DMS153 (cell line): ENCODE measurements at places on chromosomes 6 and 20.

GRCh38 chr6:53309059-53309900 lies 39.5 kb downstream of the ELOVL5 start:
- DNase-seq = peak; percentile 72

- DNase-seq = no peak
Measured at GRCh38 chr6:158640519-158640918, 4.0 kb downstream of the DYNLT1 start.

DNA sequence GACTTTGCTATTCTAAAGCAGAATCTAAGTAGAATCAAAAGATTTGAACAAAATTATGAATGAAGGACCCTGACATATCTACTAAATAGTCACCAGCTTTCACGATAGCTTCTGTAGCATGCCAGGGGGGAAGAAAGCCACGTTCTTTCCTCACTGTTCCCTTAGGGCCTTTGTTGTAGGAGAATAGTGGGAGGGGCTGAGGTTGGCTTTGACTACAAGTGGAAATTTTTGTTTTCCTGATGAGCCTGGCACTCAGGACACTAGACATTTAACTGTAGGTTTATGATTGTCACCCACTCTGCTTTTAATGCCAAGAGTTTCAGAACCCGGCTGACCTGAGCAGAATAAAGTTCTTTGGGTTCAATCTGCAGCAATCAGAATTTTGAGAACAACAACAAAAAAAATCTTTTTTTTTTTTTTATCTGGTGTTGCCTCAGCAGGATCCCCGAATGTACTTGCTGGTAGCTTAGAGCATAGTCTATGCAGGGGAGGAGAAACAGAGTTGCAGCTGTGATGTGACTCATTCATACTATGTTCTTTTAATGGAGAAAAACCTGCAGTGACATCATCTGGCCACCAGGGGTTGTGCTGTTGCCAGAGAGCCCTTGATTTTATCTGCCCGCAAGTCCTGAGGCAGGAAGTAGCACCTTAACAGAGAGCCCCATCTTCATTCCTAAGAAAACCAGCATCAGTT lies 38.5 kb downstream of the TPD52L1 start:
- peak; percentile 50 for DNase-seq

- no peak for DNase-seq
Measured at GRCh38 chr20:10492065-10492464, 57.0 kb downstream of the SLX4IP start.

- DNase-seq = no peak
Measured at GRCh38 chr20:36463212-36464061, 77.9 kb upstream of the MYL9 start.

GRCh38 chr6:156957931-156958547 lies 180.9 kb downstream of the ARID1B start:
- no peak for DNase-seq

GRCh38 chr6:152673236-152673635 lies 24.5 kb upstream of the MYCT1 start:
- DNase-seq = no peak

DNA sequence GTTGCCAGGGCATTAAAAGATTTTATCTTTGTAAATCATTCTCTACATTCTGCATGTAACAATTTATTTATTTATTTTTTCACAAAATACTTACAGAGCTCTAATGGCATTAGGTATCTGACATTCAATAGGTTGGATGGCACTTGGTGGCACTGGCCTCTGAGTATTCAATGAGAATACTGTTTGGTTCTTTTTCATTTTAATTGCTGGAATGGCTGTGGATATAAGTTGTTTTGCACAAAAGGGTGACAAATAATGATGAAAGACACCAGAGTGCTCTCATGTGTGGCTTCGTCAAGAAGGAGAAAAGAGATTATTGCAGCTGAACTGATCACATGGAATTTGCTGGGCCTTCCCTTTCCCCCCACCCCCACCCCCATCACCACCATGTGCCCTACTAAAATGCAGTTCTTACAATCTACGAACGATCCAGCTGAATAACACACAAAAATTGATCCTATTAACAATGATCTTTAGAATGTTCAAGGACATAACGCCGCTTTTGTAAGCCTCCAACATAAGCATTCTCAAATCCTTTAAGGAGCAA lies 195.2 kb upstream of the POU3F2 start:
- DNase-seq = no peak
